ENCODE measurements at places on chromosomes 5 and 9.
A peak's percentile ranks its signal among the peaks of the same experiment; 100 is the strongest.

DNA sequence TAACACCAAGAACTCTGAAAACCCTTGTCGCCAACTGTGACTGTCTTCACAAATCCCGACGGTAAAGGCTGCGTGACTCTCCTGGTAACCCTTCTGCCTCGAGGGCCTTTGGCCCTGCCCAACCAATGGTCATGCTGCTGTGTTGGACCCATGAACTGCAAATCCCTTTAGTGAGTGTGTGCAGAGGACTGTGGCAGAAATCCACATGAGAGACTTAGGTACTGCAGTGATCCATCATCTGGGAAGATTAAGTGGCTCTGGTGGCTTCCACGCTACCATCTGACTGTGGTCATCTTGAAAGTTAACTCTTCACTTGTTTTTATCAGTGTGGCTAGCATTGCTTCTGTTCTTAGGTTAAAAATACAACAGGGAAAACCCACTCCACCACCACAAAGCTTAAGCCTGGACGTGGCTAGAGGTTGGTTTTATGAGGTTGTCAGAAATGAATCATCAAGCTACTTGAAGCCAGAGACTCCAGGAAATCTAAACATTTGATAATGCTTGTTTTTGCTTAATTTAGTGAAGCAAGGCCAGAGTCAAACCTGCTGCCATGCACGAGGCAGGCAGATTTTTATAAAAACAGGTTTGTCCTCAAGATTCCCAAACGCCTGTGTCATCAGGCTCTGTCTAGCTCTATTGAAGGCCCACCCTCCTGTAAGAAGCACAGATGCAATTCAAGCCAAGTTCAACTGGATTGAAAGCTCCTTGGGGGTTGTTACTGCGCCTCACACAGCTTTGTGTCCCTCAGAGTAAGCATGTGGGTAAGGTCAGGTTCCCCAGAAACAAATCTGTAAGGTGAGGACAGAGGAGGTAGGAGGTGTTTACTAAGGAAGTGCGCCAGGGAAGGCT, 52.7 kb upstream of the ERCC6L2 start:
- peak; percentile 90 for DNase-seq

GRCh38 chr5:1788200-1788599, 11.4 kb downstream of the MRPL36 start:
- DNase-seq = no peak

- no peak for DNase-seq
These were observed 17.5 kb upstream of the OR13C9 start for GRCh38 chr9:104635456-104635855.

DNA sequence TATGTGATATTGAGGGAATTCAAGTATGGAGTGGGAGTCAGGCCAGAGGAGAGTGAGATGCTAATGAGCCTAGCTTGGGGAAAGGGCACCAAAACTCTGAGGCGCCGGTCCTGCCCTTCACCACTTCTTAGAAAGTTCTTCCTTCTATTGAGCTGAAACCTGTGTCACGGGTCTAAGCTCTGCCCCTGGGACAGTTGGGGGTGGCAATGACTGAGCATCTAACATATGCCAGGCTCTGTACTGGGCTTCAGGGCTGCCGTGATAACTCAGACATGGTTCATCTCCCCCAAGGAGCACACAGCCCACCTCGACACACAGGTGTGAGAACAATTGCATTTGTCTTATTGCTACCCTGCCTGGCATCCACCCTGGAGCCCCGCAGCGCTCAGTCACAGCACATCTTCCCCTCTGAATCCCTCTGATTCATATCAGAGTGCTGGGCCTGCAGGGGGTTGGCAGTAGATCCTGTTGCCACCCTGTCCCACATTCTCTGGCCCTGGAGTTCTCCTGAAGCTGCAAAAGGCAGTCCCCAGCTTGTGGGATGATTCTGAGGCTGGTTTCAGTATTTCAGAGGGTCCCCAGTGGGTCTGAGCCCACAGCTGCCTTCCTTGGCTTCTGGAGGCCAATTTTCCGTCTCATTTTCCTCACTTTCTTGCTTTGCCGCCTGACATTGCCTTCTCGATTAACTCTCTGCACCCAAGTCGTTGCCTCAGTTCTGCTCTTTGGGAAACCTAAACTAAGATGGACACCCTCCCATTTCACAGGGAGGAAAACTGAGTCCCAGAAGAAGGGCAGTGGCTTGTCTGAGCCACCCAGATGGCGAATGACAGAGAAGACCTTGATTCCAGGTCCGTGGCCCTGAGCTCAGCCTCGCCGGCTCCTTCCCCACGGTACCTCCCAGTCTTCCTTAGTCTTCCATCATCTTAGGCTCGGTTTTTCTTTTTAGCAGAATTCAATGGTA, 42.5 kb downstream of the ALG2 start:
- DNase-seq = no peak
